EL (cell line): ENCODE measurements at places on chromosomes 4 and X.

GRCh38 chr4:1516881-1517480 lies 110.7 kb upstream of the NKX1-1 start:
- DNase-seq: no peak

GRCh38 chr4:141229408-141230101 lies 8.9 kb downstream of the ZNF330 start:
- no peak for DNase-seq

- peak; percentile 49 for DNase-seq
Observed at GRCh38 chrX:119067023-119067739, 5.6 kb upstream of the CT47C1 start.

- no peak for DNase-seq
Observed at GRCh38 chrX:128891554-128891953, 631.7 kb downstream of the SMARCA1 start.

GRCh38 chr4:98501383-98501782 lies 157.0 kb downstream of the TSPAN5 start:
- peak; percentile 55 for DNase-seq

DNA sequence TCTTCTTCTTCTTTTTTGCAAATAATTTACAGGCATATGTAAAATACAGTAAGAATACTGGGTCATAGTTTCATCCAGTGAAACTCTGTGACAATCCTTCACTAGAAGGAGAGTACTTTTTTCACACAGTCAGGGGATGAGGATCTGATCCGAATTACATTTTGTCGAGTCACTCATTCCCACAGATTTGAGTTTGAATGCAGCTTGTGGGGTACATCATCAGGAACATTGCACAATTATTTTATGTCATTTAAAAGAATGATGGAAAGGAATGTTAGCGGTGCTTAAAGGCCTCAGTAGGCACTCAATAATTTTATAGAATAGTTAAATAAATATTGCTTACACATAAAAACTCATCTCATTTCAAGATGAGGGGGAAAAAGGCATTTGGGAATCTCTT lies 88.6 kb downstream of the CHRNA9 start:
- peak; percentile 71 for DNase-seq
